ENCODE measurements at places on chromosomes 2 and 18.
A peak's percentile ranks its signal among the peaks of the same experiment; 100 is the strongest.

DNA sequence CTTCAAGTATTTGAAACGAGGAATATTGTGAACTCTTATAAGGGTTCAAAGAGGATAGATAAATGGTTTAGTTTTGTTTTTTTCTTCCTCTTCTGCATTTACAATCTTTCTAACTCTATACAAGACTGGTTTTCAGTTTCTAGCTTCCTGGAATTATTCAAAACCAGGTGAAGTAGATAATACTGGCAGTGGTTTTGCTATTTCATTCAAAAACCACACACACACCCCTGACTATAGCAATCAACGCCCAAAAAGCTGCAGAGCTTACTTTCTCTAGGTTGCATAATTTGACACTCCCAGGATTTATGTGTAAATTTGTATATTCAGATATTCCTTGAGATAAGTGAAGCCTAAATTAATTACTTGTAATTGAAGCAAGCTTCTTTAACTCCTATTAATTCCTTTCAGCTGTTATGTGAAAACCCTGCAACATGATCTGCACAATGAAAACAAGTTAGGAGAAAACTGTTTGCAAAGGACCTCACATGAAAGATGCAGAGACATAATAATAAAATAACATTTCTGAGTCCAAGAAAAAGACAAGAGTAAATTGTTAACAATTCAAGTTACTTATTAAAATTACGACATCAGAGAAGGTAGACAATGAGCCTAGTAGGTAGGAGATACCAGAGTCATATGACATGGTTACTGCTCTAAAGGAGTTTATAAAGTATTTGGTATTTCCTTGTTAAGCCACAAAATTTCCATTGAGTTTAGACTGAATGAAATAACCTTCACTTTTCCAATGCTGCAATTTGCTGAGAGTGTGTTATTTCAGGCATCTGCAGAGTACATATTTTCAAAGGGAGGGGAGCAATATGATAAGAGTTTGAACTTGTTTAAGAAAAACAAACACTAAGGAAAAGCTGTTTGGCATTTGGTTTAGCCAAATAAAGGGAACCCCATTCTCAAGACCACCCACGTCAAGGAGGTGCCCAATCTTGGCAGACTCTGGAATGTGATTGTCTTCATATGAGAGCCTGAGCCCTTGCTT is 1.6 kb upstream of the NFE2L2 start:
- no peak for DNase-seq

DNA sequence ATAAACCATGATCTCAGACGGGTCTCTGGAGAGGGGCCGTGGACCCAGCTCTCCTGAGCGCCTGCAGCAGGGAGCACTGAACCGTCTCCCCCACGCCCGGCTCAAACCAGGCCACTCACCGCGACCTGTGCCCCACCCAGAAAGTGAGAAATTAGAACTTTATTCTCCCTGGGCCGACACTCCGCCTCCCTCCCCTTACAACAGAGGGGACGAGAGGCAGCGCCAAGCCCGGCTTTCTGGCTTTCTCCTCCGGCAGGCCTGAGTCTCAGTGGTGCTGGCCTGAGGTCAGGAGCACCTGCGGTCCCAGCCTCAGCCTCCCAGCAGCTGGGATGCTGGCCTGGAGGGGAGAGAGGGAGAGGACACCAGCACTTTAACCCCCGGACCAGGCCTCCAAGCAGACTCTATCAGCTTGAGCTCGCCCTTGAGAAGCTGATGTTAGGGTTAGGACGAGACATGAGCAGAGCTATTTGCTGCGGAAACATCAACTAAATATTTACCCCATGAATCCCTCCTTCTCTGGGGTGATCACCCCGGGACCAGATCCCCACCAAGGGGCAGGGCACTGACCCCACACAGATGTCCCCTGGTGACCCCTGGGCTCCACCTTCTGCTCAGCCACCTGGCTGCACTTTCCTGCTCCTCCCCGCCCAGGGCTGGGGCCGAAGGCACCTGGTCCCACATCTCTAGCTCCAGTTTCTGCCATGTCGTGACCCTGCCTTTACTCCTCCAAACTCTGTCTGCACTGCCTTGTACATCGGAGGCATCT is 856.3 kb upstream of the SALL3 start:
- DNase-seq = no peak

- no peak for DNase-seq
Measured at GRCh38 chr2:189127756-189128155, 51.8 kb downstream of the COL5A2 start.

DNA sequence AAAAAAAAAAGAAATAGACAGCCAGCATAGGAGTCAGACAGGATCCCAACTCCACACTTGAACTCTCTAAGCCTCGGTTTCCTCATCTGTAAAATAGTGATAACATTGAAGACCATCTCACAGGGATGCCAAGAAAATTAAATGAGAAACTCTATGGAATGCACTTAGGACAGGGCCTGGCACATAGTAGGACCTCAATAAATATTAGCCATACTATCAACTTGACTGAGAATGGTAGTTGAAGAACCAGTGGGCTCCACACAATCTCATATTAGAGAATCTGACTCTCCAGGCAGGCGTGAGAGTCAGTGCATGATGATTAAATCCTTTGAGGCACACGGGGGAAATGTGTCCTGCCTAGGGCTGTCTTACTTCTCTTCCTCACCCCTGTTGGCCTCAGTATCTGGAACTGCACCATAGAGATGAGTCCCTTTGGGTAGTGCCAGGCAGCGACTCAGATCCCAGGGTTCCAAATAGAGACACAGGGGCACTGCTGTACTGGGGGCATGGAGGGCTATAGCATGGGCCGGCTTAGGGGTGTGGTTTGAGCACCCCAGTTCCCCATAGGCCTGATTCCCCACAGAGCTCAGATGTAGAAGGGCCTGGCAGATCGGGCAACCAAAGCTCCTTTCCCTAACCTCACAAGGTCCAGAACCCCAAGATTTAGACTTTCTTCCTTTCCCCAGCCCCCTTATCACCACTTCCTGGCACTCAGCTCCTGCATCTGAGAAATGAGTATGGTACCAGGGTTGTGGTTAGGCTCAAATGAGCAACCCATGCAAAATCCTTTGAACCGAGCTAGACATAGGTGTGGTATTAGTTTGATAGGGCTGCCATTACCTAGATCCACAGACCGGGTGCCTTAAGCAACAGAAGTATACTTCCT is 51.3 kb upstream of the CAB39 start:
- no peak for DNase-seq

- DNase-seq = no peak
Measured at GRCh38 chr2:211836409-211836808, 702.2 kb downstream of the ERBB4 start.

DNA sequence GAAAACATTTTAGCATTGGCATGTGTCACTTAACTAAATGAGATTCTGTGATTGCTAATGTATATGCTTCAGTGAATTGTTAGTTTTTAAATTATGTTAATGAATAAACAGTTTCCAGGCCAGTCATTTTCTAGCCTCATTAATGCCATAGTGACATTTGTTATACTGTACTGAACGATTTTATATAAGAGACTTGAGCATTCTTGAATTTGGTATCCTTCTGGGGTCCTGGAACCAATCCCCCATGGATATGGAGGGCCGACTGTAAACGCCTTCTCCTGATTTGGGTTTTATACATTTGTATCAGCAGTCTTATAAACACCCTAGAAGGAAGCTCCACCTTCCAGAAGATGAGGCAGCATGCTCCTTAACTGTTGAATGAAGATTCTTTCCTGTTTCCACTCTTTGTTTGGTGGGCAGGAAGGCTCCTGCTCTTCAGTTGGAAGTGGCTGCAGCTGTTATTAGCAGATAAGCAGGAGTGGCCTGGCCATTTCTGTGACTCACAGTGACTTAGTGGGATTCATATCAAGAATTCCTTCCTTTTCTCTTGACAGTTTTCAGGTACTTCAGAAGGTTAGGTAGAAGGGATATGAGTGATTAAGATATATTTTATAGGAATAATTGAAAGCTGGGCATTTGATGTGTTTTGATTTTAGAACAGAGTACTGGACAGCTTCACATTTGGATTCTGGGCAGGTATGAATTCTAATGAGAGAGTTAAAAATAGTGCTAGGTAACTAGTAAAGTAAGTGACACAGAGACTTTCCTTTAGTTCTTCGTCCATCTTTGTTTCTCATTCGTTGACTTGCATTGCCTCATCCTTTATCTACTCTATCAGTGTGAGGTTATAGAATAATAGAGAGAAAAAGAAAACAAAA is 124.9 kb downstream of the PLCL1 start:
- no peak for DNase-seq

DNA sequence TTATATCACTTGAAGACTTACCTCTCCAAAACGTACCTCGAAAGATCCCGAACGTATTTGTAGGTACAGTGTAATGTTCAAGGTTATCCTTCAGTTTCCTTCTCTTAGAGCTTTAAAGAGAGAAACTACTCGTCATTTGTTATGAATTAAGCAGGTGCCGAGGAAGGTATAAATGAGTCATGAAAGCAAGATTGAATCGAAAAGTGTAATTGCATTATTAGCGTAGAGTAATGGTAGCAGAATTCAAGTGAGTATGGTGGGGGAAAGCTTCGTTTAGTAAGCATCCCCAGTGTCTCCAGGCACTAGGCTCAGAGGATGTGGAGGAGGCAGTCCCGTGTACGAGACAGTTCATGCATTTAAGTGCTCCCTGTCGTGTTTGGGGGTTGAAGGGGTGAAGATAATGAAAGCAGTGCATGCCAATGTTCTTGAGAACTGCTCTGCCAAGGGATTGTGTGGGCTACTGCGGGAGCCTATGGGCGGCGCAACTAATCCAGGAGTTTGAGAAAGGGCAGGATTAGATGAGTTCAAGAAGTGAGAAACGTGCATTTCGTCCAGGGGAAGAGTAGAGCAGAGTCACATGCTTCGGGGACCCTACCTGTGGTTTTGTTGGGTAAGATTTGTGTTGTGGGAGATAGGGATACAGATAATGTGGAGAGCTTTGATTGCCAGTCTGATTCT is 858 bp downstream of the POLR1B start:
- DNase-seq = no peak

DNA sequence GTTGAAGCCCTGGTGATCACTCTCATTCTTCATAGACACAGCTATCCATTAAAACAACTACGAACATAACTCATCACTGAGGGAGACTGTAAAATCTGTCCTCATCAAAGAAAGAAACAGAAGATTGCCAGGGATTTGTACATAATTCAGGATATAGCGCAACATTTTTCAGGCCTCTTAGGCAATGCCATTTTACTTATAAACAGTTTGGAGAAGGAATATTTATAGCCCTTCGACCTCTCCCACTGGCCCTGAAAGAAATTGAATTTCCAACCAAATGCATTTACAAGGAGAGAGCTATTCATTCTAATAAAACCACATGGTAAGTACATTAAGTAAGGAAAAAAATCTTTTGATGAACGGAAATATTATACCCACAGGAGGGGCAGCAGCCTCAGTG is 295.0 kb downstream of the RAD51AP2 start:
- no peak for DNase-seq

DNA sequence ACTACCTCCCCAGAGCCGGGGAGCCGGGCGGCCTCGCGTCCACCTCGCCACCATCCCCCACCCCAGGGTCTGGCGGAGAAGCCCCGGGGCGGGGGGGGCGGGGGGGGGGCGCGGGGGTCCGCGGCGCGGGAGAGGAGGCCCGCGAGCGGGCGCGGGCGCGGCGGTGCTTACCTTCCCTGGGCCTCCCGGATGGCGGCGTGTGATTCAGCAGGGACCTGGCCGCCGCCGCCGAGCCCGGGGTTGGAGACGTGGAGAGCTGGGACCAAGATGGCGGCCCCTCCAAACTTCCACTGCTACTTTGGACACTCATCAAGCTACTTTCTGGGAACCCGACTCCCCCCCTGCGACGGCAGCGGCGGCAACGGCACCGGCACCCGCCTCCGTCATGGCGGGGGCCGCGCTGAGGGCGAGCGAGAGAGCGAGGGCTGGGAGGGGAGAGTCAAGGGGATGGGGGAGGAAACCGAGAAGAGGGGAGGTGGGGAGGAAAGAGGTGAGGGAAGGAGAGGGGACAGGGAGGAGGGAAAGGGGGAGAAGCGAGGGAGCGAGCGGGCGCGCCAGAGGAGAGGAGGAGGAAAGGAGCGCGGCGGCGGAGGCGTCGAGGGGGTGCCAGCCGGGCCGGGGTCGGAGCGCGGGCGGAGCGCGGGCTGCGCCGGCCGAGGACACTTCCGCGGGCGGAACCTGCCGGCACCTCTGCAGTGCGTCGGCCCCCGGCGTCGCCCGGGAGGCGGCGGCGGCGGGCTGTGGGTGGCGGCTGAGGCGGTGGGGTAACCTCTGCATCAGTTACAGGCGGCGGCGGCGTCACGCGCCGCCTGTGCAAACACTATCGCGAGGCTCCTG is at the start of gene TLK1:
TLK1 (minus strand) TSS at position 775 of the 837 bp plus-strand sequence; CDS start at position 310, 465 bp downstream.
- peak; percentile 75 for DNase-seq

DNA sequence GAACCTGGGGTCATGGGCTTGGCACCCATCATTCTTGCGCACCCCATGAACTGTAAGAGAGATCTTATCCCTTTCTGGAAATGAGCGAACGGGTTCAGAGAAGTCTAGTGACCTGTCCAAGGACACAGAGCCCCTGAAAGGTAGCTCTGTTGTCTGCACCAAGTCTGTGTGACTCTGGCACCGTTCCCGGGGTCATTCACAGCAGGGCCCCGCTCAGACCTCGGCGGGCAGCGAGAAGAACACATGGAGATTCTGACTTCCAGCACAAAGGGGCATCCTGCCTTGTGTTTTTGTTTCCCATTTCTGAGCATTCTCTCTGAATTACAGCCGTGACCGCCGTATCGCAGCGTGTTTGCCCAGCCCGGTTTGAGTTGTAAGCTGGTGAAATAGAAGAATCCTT is 231.7 kb downstream of the KLHL29 start:
- no peak for DNase-seq

Data from RWPE2 (cell line).